ENCODE measurements at places on chromosomes 2 and 18.

DNA sequence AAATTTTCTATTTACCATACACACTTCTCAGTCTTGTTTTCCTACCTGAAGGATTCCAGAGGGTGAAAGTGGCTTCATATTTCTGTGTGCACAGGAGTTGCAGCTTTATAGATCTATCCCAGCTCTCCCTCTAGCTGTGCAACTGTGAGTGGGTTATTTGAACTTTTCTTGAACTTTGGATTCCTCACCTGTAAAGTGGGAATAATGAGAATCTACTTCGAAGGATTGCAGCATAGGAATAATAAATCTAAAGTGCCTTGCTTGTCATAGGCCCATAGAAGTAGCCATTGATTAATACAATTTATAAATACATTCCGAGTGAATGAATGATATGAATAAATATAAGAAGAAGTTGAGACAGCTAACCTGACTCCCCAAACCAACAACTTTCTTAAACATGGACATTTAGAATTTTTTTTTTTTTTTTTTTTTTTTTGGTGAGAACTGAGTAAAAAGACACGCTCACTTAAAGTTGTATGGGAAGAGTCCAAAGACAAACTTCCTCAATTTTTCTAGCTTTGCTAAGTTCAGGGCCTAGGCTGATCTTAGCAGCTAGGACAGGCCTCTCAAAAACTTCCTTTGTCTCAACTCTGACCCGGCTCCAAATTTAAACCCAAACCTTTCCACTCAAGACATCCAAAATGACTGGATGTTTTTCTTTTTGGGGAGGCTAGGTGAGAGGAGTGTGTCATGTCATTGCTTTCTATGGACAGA, 203.3 kb upstream of the FBXO11 start:
- no peak for DNase-seq

GRCh38 chr2:60426341-60426740, 127.1 kb downstream of the BCL11A start:
- DNase-seq: no peak

DNA sequence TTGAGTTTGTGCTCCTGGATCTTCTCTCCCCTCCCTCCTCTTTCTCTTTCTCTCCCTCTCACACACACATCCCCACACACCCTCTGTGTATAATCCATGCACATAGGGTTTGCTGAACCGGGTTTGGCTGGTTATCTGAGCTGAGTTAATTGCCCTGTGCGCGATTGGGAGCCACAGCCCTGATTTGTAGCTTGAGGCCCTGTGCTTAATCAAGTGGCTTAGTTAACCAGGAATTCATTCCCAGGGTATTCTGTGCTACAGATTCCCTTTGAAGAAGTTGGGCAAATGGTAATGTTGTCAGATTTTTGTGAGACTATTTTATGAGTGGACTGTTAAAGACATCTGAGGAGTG, 6.2 kb downstream of the PARD3B start:
- no peak for DNase-seq

- DNase-seq: no peak
Measured at GRCh38 chr2:212109792-212110680, 428.6 kb downstream of the ERBB4 start.

GRCh38 chr18:5972298-5972697, 77.0 kb upstream of the TMEM200C start:
- DNase-seq: no peak

DNA sequence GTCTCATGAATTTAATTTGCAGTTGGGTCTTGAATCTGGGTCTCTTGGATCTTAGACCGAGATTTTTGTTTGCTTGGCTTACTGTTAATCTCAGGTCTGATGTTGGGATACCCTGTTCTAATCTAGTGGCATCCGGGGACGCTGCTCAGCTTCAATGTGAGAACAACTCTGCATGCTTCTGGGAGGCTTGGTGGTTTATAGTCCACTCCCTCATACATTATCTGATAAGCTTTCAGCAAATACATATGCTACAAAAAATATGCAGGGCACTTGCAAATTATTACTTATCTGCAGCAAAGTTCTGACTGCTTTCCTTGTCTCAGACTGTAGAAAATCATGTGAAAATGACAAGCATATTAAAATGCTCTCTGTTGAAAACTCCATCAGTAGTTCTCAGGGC, 39.4 kb downstream of the RNF144A start:
- DNase-seq: no peak

- DNase-seq: no peak
Measured at GRCh38 chr2:193963472-193964119, 1693.4 kb upstream of the SLC39A10 start.
